ACHN (cell line): ENCODE measurements at places on chromosomes 5 and 9.
A peak's percentile ranks its signal among the peaks of the same experiment; 100 is the strongest.

DNA sequence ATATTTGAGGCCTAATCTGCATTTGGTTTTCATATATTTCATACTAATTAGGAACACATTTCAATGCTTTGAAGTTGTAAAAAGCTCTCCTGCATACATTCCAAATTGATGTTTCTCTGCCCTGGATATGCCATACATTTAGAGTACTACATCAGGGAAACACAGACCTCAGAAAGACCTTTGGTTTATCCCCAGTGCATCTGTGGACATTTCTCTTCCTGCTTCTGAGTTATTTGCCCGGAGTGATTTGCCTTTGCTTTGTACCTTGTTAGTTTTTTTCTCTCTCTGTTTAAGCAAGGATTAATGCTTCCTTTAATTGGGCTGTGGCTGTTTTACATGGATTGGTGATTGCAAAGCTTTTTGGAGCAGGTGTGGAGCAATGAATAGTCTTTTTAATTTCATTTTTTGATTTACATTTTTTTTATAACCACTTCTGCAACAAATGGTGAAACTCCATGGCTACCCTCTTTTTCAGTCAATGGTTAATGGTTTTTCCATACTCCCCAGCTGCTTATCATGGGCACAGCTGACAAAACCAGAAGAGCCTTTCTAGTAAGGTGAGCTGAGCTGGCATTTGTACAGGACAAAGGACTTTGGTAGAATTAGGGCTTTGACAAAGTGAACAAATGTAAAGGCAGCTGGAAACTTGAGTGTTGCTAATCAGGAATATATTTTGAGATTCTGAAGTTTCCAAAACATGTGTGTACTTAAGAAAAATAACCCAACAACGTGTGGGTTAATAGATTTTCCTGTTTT, 54.2 kb downstream of the ZSWIM6 start:
- DNase-seq, result no peak

DNA sequence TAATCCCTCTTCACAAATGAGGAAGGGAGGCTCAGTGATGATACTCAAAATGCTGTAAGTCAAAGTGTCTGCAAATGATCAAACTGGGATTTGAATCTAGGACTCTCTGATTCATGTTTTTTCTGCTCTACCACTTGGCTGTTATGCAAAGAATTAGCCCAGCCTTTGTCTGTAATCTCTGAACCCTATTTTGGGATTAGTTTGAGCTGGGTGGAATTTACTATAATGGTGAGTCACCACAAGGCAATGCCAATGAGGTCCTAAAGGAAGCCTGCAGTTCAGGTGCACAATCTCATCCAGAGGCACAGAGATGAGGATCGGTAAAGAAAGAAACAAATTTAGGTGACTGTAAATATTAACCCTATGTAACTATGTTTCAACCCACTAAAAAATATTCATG, 29.2 kb downstream of the RFK start:
- peak; percentile 89 for DNase-seq

DNA sequence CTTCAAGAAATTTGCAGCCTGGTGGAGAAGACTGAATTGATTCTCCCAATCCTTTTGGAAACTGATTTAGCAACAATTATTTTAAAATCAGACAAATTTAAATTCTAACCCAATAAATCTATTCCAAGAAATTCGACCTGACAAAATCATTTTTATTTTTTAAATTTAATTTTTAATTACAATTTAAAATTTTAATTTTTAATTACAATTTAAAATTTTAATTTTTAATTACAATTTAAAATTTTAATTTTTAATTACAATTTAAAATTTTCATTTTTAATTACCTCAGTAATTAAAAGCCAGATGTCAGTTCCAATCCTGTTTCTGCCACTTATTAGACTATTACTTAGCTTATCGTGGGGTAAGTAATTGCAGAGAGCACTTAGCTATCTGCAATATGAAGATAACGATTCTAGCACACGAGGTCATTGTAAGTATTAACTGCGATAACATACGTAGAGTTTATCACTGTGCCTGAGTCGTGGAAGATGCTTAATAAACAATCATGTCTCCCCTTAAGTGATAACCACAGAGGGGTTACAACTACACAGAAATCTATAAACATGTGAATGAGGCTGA, 346.4 kb upstream of the SLC24A2 start:
- DNase-seq, result peak; percentile 2

DNA sequence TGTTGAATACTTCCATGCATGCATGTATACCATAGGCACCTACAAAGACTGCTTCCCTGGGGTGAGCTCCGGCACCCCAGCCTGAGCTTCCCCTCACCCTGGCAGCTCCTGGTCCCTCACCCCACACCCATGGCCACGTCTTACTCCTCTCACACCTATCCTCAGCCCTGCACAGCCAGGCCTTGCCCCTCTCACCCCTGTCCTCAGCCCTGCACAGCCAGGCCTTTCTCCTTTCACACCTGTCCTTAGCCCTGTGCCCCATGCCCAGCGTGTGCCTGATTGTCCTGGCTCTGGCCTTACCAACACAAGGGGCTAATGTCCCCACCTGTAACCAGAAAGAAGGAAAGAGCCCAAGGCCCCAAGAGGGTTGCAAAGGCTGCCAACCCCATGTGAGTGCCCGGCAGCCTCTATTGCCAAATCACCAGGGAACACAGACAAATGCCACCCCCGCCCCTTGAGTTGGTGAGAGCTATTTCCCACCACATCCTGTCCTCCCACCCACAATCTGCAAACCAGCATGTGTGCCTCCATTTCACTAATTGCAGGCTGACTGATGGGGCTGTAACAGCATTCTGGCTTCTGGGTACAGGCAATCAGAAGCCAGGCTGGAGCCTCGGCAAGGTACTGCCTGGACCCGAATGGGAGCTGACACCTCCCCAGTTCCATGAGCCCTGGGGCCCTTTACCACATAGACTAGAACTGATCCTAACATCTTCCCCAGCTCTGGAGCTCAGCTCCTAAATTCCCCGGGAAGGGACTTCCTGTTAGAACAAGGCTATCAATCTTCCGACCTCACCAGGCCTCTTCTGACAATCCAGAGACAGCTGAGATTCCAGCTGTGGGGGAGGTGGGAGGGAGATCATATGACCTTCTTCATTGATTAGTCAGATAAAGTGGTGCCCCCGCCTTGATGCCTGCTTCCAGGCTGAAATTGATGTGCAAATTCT, 78.2 kb downstream of the FAM114A2 start:
- DNase-seq, result no peak

GRCh38 chr5:68273717-68274409, 58.3 kb downstream of the PIK3R1 start:
- DNase-seq, result no peak
